ENCODE measurements at places on chromosomes 1 and 21. TPM values are rescaled to one million over a fixed set of nuclear protein-coding genes. Genes with fewer than 3 reads are reported as not detected.

DIO1 gene
- polyA plus RNA-seq: 0.18 TPM

OR6N2 gene
- polyA plus RNA-seq: not detected

ATP6V1G3 gene
- polyA plus RNA-seq: not detected

FAM177B gene
- 30.0 TPM for polyA plus RNA-seq

STIL gene
- 1.3 TPM for polyA plus RNA-seq

C4BPA gene
- not detected for polyA plus RNA-seq

SVBP gene
- polyA plus RNA-seq: 47.1 TPM
